ENCODE measurements at places on chromosomes 12 and 14.

- no peak for DNase-seq
Measured at GRCh38 chr14:97293659-97294058, 496.5 kb downstream of the VRK1 start.

GRCh38 chr12:1083151-1083888 is 92.3 kb downstream of the ERC1 start:
- no peak for DNase-seq

DNA sequence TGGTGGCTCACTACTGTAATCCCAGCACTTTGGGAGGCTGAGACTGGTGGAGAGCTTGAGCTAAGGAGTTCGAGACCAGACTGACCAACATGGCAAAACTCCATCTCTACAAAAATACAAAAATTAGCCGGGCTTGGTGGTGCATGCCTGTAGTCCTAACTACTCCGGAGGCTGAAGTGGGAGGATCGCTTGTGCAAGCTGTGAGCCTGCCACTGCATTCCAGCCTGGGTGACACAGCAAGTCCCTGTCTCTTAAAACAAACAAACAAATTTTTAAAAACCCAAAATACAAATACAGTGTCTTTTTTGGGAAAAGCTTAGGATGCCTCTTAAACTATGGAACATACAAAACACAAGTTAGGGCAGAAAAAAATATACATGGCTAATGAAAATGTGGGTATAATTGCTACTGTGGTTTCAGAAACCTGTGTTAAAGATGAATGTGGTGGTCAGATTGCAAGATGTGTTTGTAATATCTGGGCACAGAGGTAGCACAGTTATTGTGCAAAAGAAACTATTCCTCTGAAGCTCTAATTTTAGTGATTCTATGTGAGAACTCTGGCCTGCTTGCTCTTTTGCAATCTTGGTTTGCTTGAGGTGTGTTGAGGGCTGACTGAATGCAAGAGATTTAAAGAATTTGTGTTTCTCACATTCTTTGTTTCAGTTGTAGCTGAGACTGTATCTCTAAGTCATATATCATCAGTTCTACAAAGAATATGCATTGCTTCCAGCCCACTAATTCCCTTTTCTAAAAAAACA is 3.9 kb upstream of the HSPA2 start:
- DNase-seq = no peak

GRCh38 chr12:11717519-11717961 is 68.1 kb downstream of the ETV6 start:
- no peak for DNase-seq

GRCh38 chr12:4434301-4434700 is 11.3 kb downstream of the FGF6 start:
- DNase-seq = no peak

DNA sequence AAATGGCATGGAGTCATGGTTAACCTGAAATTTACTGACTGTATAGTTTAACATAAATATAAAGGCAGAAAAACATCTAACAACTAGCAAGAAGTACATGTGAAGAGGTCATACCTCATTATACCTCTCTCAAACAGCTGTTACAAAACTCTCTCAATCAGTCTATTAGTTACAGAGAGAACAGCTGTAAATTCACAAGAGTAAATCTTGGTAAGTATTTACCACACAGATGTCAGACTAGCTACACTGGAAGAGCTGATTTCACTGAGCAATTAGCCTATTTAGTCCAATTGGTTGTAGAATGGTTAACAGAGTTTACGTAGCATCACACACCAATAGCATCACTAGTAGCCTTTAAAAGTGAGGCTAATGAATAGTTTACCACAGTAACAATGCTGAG is 463.4 kb upstream of the USP15 start:
- DNase-seq = no peak

Data from activated CD4-positive, alpha-beta T cell treated with anti-CD3 and anti-CD28 coated beads, Interleukin-2, amount 10 ng/mL, durations not matched to agents 7 days and 5 days (primary cell).